ENCODE measurements at places on chromosomes 2 and 18. TPM values are rescaled to one million over a fixed set of nuclear protein-coding genes. Genes with fewer than 3 reads are reported as not detected.

The SERPINB3 gene
- total RNA-seq = not detected

The MAP3K19 gene
- not detected for total RNA-seq

The CHRND gene
- total RNA-seq = not detected

The MPP4 gene
- total RNA-seq = 9.8 TPM

The HOXD10 gene
- 0.19 TPM for total RNA-seq

The RTKN gene
- total RNA-seq = 13.5 TPM
